ENCODE measurements at places on chromosomes 13 and 19.

- no peak for DNase-seq
Observed at GRCh38 chr13:112358156-112358555, 18.0 kb upstream of the SPACA7 start.

DNA sequence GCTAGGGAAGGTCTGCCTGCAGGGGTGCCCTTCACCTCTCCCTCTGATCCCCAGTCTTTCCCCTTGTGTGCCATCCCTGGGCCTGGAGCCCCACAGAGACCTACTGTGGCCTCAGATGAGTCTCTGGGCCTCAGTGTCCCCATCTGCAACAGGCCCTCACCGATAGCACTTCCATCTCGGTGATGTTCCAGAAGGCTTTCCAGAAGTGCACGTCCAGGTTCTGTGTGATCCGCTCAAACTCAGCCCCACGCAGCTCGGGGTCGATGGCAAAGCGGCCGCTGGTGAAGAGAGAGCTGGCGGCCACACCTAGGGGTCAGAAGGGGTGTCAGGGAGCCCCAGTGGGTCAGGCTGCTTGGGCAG is 17.7 kb upstream of the CNFN start:
- DNase-seq: no peak

GRCh38 chr13:111384441-111385182 is 64.2 kb downstream of the TEX29 start:
- no peak for DNase-seq

DNA sequence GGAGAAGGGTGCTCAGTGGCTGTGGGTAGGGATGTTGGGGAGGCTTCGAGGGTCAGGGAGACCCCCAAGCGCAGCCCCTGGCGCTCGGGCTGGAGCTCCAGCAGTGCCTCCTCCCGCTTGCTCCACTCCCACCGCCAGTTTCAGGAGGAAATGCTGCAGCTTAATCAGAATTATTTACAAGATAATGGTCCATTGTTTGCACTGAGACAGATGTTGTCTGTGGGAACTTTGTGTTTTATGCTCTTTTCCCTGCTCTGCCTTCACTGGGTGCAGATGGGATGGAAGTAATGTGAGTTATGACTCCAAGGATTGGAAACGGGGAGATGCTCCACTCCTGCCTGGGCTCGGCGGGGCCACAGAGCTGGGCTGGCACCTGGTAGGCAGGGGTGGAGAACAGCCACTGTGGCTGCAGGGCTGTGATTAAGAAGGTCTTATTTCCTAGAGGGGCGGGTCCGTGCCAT is 192.4 kb downstream of the ZNF536 start:
- peak; percentile 61 for DNase-seq

GRCh38 chr19:48873476-48874302 is 1.5 kb downstream of the PPP1R15A start:
- no peak for DNase-seq

GRCh38 chr19:18671303-18672043 is 12.0 kb upstream of the CRTC1 start:
- DNase-seq: no peak

- no peak for DNase-seq
Observed at GRCh38 chr19:4722671-4723594, 709 bp downstream of the DPP9 start.

DNA sequence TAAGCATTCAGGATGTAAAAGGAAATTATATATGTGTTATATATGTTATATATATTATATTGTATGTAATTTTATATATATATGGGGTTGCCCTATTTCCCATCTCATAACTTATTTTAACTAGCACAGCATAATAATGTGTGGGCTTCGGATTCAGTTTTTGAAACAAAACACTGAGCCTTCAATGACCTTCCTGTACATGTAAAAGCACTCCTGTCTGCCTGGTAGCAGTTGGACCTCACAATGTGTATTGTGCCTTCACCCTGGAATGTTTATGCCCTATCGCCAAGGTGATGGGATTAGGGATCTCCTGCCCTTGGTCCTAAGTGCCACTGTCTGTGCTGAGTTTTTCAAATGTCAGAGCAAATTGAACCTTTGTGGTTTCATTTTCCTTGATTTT is 968.8 kb downstream of the TUBA3C start:
- DNase-seq: no peak

DNA sequence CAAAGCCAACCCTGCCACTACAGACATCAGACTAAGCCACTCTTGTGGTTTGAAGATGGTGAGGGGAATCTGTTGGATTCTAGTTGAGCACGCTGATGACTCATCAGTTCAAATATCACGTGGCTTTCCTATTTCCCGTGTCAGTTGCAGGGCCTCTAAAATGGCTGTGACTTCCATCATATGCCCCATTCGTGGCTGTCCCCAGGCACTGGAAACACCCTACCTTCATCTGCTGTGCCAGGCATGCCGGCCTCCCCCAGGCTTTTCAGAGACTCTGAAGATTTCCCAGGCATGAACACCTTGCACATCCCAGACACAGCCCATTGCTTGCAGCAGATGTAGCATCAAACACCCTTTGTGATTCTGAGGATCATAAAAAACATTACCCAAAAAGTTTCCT is 659.9 kb downstream of the UQCRFS1 start:
- DNase-seq: peak; percentile 45

DNA sequence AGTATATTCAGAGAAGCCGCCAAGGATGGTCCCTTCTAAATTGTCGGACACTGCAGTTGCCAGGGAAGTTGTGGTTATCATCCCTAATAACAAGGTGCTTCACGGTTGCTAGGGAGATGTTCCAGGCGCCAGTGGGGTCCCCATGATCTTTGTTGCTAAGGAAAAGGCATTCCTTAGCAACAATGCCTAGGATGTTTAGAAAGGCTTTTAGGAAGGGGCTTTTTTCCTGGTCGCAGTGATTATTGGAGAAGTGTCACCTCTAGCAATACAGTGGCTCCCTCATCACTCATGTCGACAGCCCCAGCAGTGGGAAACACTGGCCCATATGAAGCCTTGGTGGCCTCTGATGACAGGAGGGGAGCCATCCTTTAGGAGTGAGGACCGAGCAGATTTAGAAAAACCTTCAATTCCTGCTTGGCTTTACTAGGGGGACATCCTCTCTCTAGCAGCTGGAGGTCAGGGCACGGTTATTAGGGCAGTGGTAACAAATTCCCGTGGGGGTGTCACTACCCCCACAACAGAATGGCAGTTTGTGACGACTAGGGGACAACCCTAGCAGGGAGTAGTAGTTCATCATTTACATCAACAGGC is 6.4 kb upstream of the TMC4 start:
- no peak for DNase-seq

DNA sequence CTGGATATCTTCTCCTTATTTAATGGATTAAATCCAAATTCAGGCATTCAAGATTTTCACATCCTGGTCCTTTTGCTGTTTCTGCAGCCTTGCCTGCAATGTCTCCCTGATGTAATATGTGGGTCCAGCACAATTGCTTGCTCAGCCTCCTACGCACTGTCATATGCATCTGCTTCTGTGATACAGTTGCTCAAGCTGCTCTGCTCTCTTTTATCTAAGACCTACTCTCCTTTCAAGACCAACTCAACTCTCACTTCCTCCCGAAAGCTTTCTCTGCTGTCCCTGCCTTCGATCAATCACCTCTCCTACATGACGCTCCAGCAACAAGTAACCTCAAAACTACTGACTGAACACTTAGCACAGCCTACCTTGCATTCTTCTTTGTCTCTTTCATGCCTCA is 138.2 kb downstream of the DCLK1 start:
- DNase-seq: no peak

GRCh38 chr13:77871596-77871995 is 47.0 kb downstream of the EDNRB start:
- DNase-seq: no peak

DNA sequence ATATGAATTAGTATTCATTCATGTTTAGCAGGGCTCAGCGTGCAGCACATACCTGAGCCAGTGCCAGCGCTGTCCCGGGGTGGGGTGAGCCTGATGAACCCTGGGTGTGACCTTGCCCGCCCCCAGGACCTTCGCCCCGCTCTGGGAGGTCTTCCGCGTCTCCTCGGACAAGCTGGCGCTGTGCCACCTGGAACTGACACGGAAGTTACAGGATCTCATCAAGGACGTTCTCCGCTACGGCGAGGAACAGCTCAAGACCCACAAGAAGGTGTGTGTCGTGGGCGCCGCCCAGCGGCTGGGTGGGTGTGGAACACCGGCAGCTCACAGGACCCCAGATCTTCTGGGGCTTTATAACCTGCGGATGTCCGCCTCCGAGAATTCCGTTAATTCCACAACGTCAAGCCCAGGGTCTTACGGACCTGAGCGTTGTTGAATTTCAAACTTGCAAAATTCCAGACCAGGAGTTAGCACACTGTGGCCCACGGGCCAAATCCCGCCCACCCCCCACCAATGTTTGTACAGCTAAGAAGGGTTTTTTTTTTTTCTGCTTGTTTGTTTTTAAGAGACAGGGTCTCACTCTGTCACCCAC is 15.4 kb downstream of the FCHO1 start:
- peak; percentile 73 for DNase-seq

DNA sequence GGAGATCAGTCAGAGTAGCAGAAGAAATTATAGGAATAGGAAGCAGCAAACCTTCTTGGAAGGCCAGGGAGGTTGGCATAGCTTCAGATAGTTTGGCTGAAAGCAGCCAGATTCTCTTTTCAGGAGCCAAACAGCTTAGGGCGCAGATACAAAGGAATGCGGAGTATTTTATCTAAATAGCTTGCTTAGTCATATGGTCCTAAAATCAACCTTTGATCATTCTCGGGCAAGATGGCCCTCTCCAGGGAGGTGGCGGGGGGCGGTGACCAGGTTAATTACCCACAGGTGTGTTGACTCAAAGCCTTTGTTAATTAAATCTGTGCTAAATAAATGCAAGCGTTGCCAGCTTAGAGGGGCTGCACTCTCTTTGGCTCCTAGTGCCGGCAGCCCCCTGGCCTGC is 12.5 kb upstream of the NCR1 start:
- no peak for DNase-seq

DNA sequence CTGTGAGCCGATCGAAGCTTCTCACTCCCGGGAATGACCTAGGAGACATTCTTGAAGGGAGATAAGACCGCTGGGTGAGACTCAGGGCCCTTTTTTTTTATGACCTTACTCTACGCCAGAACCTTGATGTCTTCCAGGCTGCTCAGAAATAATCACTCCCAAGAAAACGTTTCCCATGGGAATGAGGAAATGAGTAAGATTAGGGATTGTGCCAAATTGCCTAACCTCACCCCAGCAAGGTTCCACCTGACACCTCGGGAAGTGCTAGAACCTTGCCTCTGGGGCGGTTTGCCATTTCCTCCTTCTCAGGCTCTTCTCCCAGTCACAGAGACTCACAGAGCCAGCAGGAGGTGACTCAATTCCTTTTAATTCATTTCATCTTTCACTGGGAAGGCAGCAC is 2.3 kb downstream of the SLC46A3 start:
- no peak for DNase-seq

DNA sequence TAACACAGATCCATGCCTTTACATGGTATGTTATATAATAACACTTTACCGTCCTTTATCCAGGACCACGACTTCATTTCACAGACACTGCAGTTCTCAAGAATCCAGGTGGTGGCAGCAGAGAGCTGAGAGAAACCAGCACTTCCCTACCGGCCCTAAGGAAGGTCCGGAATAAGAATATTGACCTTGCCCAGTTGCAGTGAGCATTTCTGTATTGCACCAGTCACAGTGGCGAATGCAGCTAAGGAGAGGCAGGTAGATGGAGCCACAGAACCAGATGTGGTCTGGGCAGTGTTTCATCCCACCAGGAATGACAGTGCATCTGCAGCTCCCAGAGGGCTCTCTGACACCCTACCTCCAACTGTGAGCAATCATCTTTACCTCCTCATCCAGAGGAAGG is 44.6 kb downstream of the ZNF787 start:
- DNase-seq: peak; percentile 38

DNA sequence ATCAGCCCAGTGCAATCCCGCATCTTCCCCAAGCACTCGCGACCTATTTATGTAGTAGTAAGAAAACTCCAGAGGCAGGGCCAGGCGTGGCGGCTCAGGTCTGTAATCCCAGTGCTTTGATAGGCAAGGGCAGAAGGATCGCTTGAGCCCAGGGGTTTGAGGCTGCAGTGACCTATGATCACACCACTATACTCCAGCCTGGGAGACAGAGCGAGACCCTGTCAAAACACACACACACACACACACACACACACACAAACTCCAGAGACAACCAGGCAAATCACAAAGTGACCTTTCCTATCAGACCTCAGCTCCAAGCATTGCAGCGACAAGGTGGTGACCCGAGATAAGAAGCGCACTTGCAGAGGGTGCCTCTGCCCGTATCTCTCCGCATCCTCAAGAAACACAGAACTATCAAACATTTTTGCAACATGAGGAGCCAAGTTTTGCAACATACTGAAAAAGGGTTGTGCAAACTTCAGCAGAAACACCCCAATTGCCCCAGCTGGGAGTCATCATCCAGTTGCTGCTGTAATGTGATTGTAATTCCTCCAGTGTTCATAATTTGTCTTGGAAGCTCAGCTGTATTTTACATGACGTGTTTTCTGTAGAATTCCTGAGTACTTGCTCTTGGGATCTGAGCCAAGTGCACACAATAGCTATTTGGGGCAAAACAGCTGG is 8.7 kb upstream of the KLF2 start:
- DNase-seq: no peak

DNA sequence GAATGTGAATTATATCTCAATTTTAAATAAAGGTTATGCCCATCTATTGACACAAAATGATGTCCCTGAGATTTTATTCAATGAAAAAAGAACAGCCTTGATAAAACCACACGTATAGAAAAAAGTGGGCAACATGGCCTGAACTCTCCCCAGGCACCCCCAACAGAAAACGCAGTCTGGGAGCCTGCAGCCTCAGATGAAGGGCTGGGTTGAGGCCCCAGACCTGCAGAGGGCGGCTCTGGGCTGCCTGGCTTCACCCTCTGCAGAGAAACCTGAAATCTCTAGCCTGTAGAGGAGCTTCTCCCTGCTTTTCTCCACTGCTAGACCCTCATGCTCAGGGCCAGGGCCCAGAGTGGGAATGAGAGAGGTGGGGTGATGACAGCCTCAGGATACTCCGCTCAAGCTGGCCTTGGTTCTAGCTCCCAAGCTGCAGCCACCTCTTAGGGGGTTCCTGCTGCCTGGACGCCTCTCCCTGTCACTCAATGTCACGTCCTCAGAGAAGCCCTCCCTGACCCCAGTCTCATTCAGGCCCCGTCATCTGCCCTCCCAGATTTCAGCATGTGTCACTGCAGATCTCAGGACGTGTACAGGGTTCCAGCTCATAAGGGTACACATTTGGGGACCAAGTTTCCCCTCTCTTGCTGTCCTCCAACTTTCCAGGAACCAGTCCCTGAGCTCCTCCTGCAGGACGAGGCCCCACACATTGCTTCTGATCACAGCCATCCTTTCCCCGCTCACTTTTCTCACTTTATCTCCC is 1.8 kb downstream of the MBD3 start:
- DNase-seq: no peak

DNA sequence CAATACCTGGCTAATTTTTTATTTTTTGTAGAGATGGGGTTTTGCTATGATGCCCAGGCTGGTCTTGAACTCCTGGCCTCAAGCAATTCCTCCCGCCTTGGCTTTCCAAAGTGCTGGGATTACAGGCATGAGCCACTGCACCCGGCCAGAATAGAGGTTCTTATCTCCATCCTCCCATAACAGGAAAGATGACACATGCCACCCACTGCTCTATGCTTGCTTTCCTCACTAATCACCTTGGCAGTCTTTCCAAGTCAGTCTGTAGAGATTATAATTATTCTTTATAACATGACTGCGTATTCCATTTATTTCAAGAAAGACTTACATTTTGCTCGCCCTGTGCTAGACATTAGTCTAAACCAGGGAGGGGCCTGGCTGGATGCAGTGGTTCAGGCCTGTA is 6.7 kb downstream of the VAV1 start:
- no peak for DNase-seq

- DNase-seq: no peak
Observed at GRCh38 chr13:80348750-80349149, 7.8 kb upstream of the SPRY2 start.

- no peak for DNase-seq
Observed at GRCh38 chr13:48297131-48297786, 6.3 kb upstream of the RB1 start.
